ENCODE measurements at places on chromosomes 7 and 10.

DNA sequence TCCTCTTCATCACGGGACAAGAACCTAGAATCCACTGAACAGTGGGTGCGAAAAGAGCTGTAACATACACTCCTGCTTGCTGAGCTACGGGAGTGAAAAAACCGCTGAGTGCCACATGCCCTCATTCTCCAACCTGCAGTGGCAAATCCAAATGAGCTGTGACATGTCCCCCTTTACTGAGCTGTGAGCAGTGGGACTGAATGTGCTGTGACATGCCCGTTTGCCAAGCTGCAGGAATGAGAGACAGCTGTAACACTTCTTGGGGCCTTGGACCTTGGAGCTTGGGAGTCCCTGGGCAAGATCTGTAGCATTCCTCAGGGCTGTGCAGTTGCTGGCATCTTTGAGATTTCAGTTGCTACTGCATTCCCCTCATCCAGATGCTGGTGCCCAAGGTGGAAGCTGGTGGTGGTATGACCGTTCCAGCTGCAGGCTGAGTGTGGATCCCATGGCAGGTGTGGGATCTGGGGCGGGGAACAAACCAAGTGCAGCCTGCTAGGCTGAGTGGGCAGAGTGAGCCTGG is 85.0 kb downstream of the TMEM106B start:
- DNase-seq, result no peak

- DNase-seq, result peak; percentile 86
Measured at GRCh38 chr10:77641788-77642397, 4.3 kb upstream of the KCNMA1 start.

DNA sequence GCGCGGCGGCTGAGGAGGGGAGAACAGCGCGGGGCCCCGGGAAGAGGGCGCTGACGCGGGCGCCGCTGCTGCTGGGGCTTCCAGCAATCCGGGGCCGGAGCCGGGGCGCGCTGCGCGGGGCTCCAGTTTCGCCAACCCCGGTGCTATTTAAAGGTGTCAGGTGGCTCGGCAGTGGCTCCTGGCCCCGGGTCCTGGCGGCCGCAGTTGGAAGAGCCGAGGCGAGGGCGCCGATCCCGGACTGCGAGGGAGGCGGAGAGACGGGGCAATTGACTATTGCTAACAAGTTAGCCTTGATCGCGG is 347 bp downstream of the LBX1 start:
- no peak for DNase-seq

- no peak for DNase-seq
Measured at GRCh38 chr10:53886325-53887300, 914.4 kb downstream of the PCDH15 start.

GRCh38 chr7:128201067-128201689 is 39.9 kb upstream of the LEP start:
- no peak for DNase-seq

DNA sequence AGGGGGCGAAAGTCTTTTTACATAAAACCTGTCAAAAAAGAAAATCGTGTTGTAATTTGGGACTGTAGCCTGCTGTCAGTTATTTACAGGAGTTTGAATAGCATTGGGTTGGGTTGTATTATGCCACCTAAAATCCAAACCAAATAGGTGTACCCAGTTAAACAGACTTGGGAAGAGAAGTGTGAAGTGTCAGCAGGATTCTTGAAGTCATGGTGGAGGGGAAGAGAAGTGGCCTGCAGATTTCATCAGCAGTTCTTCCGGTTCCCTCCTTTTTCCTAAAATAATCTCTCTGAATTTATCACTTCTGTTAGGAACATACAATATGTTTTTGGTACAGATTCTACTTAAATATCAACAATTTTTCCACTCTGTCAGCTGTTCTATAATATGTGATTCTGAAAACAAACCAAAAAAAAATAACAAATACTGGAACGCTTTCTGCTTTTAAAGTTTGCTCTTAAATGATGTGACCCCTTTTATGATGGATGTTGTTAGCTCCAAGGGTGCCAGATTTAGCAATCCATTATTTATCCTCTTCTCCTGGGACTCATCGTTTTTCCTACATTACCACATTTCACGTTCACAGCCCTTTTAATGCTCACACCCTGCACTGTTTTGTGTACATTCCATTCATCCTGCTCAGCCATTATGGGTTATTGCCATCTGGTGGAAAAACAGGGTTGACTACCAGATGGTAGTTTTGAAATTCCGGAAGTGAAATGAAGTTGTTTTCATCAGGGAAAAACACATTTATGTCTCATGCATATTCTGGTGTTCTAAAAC is 18.7 kb upstream of the ARHGAP12 start:
- peak; percentile 93 for DNase-seq
